Effector memory CD8-positive, alpha-beta T cell (primary cell): ENCODE measurements at places on chromosomes 7 and 10.

DNA sequence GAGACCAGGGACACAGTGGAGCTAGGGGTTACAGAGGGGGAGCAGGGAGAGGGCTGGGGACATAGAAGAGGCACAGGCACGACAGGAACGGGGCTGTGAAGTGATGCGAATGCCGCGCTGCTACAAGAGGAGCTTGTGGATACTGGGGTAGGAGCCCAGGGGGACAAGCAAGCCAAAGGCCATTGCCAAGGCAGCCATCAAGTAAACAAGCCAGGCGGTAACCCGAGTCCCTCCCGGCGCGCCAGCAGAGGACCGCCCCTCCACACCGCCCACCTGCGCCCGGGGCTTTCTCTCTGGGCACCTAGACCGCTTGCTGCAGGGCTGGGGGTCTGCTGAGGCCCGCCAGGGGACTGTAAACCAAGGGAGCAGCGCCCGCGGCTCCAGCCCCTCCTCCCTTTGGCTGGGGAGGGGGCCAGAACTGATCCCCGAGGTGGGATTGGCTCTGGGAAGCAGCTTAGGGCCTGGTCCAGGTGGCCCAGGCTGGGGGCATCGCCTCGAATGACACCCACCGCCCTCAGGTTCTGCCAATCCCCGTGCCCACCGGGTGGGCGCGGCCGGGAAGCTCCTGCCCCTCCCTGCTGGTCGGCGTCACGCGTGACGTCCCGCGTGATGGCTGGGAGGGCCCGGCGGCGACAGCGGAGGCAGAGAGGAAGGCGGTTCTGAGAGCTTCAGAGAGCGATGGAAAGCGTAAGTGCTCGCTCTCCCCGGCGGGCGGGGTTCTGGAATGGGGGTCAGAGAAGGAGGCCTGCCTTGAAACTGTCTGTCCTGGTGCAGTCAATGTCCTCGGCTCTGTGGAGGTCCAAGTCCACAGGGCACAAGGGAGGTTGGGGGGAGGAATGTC lies 982 bp downstream of the SFXN3 start:
- DNase-seq = peak; percentile 70
- peaks cover 20% of the 10 kb centered on the region for H3K4me1 ChIP-seq
- H3K27me3 ChIP-seq = no peaks in the 10 kb centered on the region
- peak overlapping the region; percentile 99 for H3K27ac ChIP-seq
- H3K4me3 ChIP-seq = peak overlapping the region; percentile 83

GRCh38 chr10:43966571-43966965 lies 317.9 kb upstream of the ZNF32 start:
- DNase-seq = no peak
- H3K4me1 ChIP-seq = no peaks in the 10 kb centered on the region
- H3K27ac ChIP-seq = no peak overlapping the region

DNA sequence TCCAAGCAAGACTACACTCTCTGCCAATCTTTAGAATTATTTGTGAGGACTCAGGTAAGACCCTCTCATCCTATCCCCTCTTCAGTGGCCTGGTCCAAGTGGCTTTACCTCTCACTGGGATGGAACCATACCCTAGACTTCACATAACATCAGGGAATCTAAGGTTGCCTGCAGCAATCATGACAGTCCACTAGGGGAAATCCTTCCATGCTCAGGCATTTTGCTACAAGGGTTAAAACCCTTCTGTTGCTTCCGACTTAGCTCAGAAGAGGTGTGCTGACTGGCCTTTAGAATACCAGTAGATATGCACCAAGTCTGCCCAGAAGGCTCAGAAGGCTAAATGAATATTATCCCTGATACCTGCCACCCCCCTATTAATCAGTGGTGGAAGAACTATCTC lies 24.9 kb upstream of the NPS start:
- H3K4me3 ChIP-seq = no peak overlapping the region
- no peaks in the 10 kb centered on the region for H3K36me3 ChIP-seq
- no peak overlapping the region for H3K27ac ChIP-seq

DNA sequence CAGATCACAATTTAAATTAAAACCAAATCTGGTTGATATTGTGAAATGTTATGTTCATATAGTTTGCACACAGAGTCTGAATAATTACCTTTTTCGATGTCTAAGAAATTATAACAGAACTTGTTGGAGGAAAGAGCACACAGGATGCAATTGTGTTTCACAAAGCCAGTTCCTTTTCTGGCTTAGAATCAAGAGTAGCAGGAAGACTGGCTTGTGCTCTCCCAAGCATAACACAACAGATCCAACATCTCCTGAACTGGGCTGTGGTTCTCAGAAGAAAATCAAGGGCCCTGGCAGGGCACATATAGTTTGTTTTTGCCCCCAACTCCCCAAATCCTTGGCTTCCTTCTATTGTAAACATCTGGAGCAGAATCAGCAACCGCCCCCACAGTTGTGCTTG lies 62.7 kb downstream of the LRRC4 start:
- no peak for DNase-seq
- no peak overlapping the region for H3K4me3 ChIP-seq
- H3K36me3 ChIP-seq = no peaks in the 10 kb centered on the region
- H3K4me1 ChIP-seq = no peaks in the 10 kb centered on the region

GRCh38 chr7:24301703-24302102 lies 17.7 kb downstream of the NPY start:
- peaks cover 44% of the 10 kb centered on the region for H3K27me3 ChIP-seq
- no peak overlapping the region for H3K27ac ChIP-seq
- no peak overlapping the region for H3K4me3 ChIP-seq
- no peak for DNase-seq
- no peaks in the 10 kb centered on the region for H3K4me1 ChIP-seq

DNA sequence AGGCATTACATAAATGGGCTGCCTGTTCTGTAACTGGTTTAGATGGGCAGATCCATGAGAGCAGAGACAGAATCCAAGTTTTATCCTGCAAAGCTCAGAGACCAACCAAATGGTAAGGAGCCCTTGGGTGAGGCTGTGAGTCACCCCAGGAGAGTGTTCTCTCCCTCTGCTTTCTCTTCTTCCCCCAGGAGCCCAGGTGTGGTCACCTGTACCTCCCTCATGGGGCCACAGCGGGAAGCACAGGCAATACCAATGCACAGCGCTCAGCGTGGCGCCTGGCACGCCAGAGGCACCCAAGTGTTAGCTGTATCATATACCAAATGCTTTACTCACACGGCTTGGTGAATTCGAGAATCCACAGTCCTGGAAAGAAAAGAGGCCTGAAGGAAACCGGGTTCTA lies 39.4 kb downstream of the CTBP2 start:
- DNase-seq = no peak
- peaks cover 6% of the 10 kb centered on the region for H3K4me1 ChIP-seq
- no peak overlapping the region for H3K27ac ChIP-seq
- no peaks in the 10 kb centered on the region for H3K36me3 ChIP-seq
- H3K27me3 ChIP-seq = peaks cover 58% of the 10 kb centered on the region

GRCh38 chr10:133009218-133009950 lies 67.0 kb upstream of the CFAP46 start:
- no peaks in the 10 kb centered on the region for H3K36me3 ChIP-seq
- H3K27me3 ChIP-seq = no peaks in the 10 kb centered on the region
- H3K27ac ChIP-seq = no peak overlapping the region
- H3K4me3 ChIP-seq = no peak overlapping the region
- H3K4me1 ChIP-seq = no peaks in the 10 kb centered on the region
